ENCODE measurements at places on chromosomes 1 and 21. TPM values are rescaled to one million over a fixed set of nuclear protein-coding genes. Genes with fewer than 3 reads are reported as not detected.

The BSND gene
- not detected for total RNA-seq

The SH2D5 gene
- total RNA-seq = 5.8 TPM

The PIGM gene
- 4.7 TPM for total RNA-seq

The UCHL5 gene
- total RNA-seq = 59.6 TPM

GRCh38 chr1:228989176-228989575, 253.9 kb downstream of the RHOU start:
- DNase-seq = no peak

The ZNF644 gene
- total RNA-seq = 47.9 TPM

GRCh38 chr1:228515200-228515834, 28.1 kb downstream of the RNF187 start:
- DNase-seq = no peak

DNA sequence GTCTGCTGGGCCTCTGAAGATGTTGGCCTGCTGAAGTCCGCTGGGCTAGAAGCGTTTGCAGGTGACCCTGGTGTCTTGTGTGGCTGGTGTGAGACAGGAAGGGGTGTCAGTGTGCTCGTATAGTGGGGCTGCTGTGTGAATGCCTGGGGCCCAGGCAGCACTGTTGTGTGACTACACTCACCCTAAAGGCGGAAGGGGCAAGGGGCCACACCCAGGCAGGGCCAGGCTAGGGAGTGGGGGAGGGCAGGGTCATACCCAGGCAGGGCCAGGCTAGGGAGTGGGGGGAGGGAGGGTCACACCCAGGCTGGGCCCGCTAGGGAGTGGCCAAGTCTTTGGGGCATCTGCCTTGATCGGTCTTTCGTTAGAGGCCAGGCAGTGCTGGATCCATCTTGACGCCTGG, 25.0 kb downstream of the PDXK start:
- no peak for DNase-seq

DNA sequence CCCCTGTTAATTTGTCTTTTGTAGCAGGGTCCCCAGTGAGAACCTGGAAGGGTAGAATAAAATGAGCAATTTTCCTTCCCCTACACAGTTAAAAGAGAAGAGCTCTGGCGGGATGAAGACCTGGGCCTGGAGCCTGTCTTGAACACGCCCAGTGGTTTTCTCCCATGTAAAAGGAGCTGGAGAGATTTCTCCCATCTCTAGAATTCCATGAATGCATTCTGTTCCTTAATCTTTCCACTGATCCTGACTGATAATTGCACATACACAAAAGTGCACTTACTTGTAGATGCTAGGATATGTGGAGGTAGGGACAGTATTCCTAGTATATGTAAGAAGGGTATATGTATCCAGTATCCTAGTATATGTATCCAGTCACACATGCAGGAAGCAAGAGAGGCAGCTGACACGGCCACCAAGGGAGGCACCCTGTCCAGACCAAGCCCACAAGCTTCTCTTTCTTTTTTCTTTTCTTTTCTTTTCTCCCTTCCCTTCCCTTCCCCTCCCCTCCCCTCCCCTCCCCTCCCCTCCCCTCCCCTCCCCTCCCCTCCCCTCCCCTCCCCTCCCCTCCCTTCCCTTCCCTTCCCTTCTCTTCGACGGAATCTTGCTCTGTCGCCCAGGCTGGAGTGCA, 11.9 kb upstream of the PKNOX1 start:
- DNase-seq = no peak

DNA sequence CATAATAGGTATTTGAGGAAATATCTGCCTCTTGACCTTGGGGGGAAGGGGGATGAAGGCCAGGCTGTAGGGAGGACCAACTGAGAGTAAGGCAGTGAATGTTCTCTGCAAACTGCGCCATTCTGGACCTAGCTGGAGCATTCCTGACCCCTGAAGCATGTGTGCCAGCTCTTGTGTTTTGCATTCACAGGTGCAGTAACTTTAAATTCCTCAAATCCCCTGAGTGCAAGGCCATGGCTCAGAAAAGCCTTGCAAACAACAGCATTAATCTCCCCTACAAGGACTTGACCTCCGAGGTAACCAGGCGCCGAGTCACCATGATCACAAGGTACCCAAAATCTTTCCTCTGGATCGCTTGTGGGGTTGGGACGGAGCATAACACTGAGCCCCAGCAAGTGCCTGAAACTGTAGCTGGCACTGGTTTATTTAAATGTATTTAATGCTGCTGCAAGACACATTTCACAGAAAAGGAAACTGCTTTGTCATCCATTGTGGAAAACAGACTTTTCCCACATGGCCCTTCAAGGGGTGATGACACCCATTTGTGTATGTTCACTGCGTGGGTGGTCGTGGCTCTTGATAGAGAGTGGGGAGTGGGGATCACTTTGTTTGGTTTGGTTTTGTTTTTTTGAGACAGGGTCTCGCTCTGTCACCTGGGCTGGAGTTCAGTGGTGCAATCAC, 1.7 kb downstream of the MYOCOS start:
- DNase-seq = no peak

The MASP2 gene
- total RNA-seq = 0.19 TPM

GRCh38 chr1:47444297-47444561, 6.4 kb downstream of the FOXD2 start:
- no peak for DNase-seq

- DNase-seq = no peak
These were observed 89.9 kb upstream of the KAZN start for GRCh38 chr1:14508613-14509012.

The UMODL1 gene
- total RNA-seq = not detected

The FAM151A gene
- total RNA-seq = not detected

The PHC2 gene
- total RNA-seq = 145 TPM

The KIAA1614 gene
- 6.2 TPM for total RNA-seq

DNA sequence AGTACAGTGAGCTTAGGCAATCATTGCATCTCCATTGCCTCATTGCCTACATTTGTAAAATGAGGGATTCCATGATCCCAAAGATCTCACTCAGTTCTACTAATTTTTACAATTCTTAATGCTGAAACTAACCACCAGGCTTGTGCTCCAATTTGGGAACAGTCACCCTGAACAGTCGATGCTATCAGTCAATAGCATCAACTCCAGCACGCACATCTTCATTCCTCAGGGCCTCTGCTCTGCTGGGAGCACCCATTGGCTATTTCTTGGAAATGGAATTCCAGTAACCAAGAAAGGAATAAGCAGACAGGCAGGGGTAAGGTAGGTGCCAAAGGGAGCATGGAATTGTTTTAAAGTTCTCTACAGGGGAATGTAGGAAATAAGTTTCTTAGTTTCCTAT, 14.2 kb upstream of the ACKR1 start:
- DNase-seq = no peak

The ZYG11A gene
- not detected for total RNA-seq

DNA sequence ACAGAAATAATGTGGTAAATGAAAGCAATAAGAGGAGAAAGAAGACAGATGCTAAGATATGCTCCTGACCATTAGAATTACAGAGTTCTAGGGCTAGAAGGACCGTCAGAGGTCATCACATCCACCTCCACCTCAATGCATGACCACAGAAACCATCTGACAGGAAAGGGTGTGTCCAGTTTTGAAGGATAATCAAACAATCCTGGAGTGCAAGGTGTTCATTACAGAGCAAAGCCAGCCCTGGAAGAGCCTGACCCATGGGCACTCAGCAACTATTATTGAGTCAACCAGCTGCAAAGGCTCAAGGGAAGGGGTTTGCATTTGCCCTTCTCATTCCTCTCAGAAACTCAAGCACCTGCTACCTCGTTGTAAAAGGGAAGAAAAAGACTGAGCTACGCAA, 46.4 kb downstream of the TOR1AIP2 start:
- DNase-seq = no peak

- no peak for DNase-seq
These were observed 182.9 kb upstream of the CAMK1G start for GRCh38 chr1:209400351-209401220.

The SLC30A2 gene
- total RNA-seq = 0.36 TPM

GRCh38 chr1:172456344-172456769, 12.5 kb upstream of the PIGC start:
- no peak for DNase-seq

DNA sequence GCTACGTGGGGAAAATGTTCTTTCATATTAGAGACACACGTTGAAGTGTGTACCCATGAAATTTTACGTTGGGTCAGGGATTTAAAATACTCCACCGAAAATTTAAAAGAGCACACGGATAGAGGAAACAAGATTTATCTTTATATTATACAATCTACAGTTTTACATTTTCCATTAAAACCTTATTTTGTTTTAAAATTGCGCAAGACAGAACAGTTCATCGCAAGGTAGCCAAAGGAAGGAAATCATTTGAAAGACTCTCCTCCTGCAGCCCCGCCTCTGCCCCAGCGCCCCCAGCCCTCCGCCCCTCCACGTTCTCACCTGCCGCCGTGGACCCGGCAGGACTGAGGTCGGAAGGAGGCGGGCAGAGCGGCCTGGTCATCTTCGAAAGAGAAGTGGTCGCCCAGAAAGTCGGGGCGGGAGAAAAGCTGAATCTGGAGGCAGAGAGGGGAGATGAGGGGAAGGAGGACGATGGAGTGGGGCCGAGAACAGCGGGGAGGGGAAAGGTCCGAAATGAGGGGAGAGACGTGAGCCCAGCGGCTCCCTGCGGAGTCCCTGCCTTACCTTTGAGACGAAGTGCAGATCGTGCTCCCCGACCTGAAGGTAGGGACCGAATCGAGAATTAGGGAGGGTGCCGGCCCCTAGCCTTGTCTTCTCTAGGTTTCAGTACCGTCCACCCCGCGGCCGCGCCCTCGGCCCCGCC, 18.0 kb downstream of the CRYBG2 start:
- DNase-seq = peak; percentile 62

The TTLL10 gene
- 1.0 TPM for total RNA-seq

GRCh38 chr1:54396261-54396933, 9.8 kb downstream of the SSBP3 start:
- no peak for DNase-seq

- no peak for DNase-seq
These were observed 80.8 kb upstream of the GCLM start for GRCh38 chr1:93990010-93990409.

- DNase-seq = no peak
These were observed 85.5 kb downstream of the PLPPR5 start for GRCh38 chr1:98919211-98919610.

DNA sequence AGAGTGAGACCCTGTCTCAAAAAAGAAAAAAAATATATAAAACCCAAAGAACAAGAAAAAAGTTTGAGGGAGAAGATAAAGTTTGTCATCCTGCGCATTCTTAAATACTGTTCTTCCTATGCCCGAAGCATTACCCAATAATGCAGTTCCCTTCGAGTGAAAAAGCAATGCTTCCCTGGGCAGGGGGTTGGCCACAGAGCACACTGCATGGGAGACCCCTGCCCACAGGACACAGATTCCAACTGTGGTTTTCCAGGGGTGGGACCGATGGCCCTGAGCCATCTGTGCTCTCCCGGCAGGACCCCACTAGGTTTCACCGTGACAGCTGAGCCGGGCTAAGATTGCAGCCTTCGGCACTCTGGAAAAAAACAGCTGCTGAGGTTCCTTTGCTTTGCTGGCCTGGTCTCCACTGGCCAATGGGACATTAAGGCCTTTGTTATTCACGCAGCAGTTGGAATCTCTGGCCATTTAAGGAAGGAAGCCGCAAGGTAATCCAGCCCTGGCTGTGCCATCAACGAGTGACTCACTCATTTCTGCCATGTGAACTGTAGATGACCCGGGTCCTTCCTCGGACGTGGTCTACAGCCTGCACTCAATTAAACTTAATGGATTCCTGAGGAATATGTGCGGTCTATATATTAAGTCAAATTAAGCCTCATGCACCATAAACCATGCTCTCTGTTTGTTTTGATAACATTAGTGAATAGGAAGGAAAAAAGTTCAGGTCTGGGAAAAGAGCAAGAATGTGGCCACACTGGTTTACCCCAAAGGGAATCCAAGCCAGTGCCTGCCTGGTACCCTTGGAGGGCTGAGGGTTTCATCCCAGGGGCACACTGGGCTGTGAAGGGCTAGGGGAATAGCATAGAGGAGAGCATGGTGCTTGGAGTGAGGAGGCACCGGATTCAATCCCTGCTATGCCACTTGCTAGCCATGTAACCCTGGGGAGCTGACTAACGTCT, 163.2 kb downstream of the ZBTB18 start:
- no peak for DNase-seq

The PTPN7 gene
- total RNA-seq = 14.4 TPM

- no peak for DNase-seq
These were observed 18.1 kb upstream of the WASF2 start for GRCh38 chr1:27507960-27508665.

DNA sequence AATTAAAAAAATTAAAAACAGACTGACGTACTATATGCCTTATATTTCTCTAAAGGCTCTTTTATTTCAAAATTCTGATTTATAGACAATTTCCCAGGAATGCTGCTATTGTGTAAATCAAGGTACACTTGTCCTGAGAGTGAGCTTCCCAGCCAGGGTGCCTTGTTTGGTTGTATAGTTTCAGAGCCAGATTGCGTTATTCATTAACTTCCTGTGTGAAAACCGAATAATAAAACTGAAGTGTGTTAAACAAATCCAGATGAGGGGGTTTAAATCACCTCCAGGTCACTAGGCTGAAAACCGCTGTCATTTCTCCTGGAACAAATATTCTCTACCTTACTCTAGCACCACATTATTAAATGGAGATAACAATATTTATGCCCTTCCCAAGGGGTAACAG, 68.7 kb downstream of the LMX1A start:
- no peak for DNase-seq

The LRIG2 gene
- 15.4 TPM for total RNA-seq

- no peak for DNase-seq
These were observed 16.5 kb upstream of the PARP1 start for GRCh38 chr1:226424221-226425003.

DNA sequence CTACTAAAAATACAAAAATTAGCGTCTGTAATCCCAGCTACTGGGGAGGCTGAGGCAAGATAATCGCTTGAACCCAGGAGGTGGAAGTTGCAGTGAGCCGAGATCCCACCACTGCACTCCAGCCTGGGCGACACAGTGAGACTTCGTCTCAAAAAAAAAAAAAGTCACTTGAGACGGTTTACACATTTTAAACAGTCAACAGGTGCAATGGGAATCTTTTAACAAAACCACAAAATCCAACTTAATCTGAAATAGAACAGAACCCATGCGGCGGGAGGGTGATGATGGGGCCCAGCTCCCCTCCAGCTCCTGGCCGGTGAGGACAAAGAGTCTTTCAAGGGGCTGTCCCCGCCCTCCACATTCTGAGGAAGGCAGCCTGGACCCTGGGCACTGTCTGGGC, 48.3 kb downstream of the TP73 start:
- DNase-seq = no peak

DNA sequence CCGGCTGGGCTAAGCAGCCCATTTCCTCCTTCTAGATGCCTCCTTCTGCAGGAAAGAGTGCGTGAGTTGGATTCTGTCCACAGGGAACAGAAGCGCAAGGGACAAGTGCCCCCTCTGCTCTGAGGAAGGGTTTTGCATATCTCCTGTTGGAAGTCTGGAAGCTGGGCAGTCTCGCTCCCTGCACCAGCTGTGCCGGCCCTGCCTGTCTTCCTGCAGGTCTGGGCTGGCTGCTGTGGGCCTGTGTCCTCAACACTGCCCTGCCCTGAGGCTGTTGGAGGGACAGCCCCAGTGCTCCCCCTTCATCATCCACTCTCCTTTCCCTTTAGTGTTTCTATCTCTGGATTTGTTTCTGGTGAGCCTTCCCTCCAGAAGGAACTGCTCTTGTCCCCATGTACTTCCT, 21.8 kb downstream of the ADARB1 start:
- no peak for DNase-seq

GRCh38 chr1:161158316-161159010, 837 bp upstream of the USP21 start:
- DNase-seq = no peak

The GRIK1 gene
- total RNA-seq = 0.09 TPM

The KIAA0040 gene
- total RNA-seq = 89.6 TPM

Data from omental fat pad (tissue), 4 donors.